ENCODE measurements at places on chromosomes 3 and 15.
A peak's percentile ranks its signal among the peaks of the same experiment; 100 is the strongest.

GRCh38 chr3:197487911-197488391, 67.8 kb downstream of the BDH1 start:
- no peak for DNase-seq

- no peak for DNase-seq
Observed at GRCh38 chr15:50182219-50183013, 420 bp downstream of the SLC27A2 start.

GRCh38 chr3:44529927-44530326, 25.1 kb upstream of the ZKSCAN7 start:
- no peak for DNase-seq

- DNase-seq: no peak
Observed at GRCh38 chr3:9930804-9931418, 2.7 kb upstream of the CRELD1 start.

DNA sequence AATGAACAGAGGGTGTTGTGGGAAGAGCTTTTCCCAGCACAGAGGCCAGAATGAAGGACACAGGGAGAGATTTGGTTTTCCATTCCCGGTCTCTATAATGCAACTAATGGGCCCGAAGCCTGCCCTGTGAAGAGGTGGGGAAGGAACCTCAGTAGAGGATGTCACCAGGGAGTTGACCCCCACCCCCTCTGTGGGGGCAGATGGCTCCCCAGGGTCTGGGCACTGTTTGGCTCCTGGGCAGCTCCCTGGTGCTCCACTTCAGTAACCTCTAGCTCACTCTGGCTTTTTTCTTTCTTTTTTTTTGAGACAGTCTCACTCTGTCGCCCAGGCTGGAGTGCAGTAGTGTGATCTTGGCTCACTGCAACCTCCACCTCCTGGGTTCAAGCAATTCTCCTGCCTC, 109.1 kb upstream of the DLG1 start:
- DNase-seq: peak; percentile 68

- no peak for DNase-seq
Observed at GRCh38 chr3:173096140-173096539, 44.9 kb downstream of the SPATA16 start.

GRCh38 chr15:67504796-67505195, 16.1 kb upstream of the C15orf61 start:
- no peak for DNase-seq

- no peak for DNase-seq
Observed at GRCh38 chr3:169948559-169949448, 17.8 kb upstream of the SEC62 start.

- no peak for DNase-seq
Observed at GRCh38 chr15:74892313-74892712, 2.5 kb downstream of the MPI start.

DNA sequence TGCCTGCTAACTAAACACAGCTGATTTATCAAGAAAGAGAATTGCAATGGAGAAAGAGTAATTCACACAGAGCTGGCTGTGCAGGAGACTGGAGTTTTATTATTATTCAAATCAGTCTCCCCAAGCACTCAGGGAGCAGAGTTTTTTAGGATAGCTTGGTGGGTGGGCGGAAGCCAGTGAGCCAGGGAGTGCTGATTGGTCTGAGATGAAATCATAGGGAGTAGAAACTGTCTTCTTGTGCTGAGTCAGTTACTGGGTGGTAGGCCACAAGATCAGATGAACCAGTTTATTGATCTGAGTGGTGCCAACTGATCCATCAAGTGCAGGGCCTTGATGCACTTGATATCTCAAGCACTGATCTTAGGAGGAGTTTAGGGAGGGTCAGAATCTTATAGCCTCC, 891.9 kb upstream of the CADM2 start:
- DNase-seq: no peak

GRCh38 chr3:148534089-148534988, 163.4 kb upstream of the AGTR1 start:
- no peak for DNase-seq

- peak; percentile 86 for DNase-seq
Observed at GRCh38 chr3:125374996-125375941, at the start of gene ZNF148. TSS of gene ZNF148 (minus strand) at chr3:125375325. CDS start at chr3:125313640, 61,685 bp downstream.

DNA sequence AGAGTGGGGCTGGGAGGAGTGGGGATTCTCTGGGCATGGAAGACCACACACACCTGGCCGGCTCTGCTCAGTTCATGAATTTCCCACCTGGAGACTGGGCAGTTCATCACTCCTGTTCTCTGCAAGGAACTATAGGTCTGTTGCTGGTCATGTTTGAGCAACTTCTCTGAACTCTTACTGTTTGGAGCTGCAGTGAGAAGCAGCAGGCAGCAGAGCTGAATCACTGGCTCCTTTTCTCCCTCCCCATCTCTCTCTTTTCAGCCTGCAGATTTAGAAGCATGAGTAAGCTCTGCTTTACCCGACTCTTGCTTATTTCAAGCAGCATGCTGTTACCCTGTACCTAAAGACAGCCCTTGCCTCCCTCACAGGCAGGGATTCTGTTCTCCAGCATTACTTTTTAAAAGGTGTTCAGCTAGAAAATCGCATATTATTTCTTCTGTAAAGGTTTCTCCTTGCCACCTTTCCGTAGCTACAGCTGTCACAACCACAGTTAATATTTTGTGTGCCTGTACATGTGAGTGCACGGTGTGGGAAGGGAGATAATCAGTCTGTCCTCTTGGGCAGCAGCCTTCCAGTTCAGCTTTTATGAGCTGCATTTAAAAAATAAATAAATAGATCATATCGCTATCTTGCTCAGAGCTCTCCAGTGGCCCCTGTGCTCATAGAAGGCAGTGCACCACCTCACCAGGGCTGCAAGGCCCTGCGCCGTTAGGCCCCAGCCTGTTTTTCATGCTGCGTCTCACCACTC, 131.6 kb downstream of the CHCHD6 start:
- no peak for DNase-seq

DNA sequence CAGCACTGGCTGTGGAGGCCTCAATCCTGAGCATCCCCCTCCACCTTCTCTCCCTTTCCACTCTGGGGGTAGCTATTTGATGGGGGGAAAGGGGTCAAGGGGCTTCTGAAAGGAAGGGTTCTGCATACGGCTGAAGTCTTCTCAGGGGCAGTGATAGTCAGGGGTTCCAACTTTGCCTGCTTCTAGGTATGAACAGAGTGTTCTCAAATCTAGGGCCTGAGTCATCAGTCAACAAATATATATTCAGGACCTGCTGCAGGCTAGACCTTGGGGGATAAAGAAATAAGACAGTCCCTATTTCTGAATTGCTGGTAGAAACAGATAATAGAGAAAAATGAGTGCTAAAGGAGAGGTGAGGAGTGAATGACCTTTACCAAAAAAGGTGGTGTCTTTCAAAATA, 12.8 kb downstream of the RGMA start:
- DNase-seq: no peak

DNA sequence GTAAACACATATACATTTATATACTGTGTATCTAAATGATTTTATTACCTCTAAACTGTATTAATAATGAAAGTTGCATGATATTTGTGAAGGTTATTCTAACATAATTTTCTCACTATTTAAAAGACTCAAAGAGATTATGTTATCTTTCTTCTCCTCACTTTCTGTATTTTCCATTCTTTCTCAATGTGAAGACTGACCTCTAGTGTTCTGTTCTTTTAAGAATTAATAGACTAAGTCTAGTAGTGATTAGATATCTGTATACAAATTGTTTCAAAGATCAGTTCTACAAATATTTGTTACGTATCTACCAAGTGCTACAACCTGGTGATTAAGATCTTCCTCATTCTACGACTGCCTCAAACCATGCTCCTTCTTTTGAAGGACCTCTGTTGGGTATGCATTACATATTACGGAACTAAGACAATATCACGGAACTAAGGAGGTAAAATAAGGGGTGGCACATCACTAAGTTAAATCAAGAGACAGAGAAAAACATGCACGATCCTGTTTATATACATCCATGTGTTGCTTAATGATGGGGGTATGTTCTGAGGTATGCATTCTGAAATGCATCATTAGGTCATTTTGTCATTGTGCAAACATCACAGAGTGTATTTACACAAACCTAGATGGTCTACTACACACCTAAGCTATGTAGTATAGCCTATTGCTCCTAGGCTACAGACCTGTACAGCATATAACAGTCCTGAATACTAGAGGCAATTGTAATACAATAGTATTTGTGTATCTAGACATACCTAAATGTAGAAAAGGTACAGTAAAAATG, 161.5 kb upstream of the KBTBD8 start:
- DNase-seq: no peak

DNA sequence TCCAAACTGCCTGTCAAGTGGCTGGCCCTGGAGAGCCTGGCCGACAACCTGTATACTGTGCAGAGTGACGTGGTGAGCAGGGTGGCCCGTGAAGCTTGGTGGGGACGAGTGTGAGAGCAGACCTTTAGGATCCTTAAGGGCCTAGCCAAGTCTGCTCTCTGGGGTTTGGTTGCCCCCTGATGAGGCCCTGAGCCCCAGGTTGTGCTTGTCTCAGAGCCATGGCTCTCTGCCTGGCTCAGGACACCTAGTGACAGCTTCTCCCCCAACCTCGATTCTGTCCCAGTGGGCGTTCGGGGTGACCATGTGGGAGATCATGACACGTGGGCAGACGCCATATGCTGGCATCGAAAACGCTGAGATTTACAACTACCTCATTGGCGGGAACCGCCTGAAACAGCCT, 14.4 kb downstream of the TYRO3 start:
- DNase-seq: no peak

GRCh38 chr3:17639257-17639656, 103.2 kb downstream of the TBC1D5 start:
- no peak for DNase-seq

DNA sequence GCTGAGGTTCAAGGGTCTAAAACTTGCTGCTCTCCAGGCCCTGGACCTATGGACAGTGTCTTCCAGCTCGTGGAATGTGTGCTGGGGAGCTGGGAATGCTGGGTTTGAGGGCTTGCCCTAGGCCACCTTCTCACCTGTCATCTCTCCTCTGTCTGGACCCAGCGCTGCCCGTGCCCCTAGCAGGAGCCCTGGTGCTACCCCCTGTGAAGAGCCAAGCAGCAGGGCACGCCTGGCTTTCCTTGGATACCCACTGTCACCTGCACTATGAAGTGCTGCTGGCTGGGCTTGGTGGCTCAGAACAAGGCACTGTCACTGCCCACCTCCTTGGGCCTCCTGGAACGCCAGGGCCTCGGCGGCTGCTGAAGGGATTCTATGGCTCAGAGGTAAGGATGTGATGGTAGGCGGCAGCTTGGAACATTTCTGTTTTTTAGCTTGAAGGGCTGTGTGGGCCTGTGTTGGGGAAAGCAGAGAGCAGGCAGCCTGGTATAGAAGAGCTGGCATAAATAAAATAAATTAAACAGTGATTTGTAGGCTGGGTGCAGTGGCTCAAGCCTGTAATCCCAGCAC, 5.1 kb downstream of the CHRD start:
- no peak for DNase-seq

- no peak for DNase-seq
Observed at GRCh38 chr15:90750186-90750585, 33.0 kb downstream of the BLM start.

DNA sequence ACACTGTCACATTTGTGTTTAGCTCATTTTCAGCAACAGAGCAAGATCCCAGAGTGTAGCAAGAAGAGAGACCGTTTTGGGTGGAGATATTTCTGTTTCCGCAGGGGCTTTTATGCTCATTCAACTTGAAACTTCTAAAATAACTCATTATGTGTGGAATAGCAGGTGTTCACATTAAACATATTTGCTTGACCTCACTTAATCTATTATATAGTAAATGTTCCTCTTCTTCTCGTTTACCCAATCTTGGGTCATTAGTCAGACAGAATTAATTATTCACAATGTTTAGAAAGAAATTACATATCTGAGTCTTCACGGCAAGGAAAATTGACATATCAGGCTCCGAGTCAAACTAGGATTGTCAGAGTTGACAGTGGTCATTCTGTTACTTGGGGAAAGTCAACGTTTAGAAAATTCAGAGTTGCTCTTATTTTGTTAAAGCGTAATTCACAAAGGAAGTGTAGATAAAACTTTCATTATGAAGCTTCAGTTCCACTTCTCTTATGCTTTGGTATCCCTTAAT, 222.9 kb downstream of the TPRG1 start:
- DNase-seq: no peak

DNA sequence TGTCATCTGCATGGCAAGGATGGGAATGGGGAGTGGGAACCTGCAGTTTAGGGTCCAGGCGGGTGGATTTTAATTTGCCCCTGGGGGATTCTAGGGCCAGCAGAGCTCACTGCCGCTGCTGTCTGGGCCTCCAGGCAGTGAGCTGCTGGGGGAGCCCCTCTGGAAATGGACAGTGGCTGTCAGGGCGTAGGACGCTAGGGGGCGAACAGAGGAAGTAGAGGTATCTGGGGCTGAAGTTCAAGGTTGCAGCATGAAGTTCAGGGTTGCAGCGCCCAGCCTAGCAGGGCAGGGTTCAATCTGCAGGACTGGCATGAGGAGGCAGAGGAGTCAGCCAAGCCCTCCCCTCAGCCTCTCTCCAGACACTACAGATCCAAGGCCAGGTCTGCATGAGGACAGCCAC, 49.5 kb downstream of the APBA2 start:
- no peak for DNase-seq

DNA sequence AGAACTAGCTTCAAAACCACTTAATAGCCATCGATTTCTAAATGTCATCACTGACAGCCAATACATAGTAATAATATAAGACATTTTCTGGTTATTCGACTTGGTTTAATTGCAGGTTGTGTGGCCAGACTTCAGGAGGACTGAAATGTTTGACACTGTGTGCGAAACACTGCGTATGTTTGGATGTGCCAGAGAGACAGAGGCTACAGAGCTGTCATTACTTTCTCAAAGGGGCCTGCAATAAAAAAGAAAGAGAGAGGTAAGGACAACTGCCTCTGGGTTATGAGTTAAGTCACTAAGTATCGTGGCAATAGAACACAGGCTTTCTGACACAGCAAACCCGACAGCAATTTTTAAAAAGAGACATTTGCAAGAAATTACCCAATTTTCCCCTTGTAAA, 882 bp downstream of the LMOD3 start:
- DNase-seq: no peak

DNA sequence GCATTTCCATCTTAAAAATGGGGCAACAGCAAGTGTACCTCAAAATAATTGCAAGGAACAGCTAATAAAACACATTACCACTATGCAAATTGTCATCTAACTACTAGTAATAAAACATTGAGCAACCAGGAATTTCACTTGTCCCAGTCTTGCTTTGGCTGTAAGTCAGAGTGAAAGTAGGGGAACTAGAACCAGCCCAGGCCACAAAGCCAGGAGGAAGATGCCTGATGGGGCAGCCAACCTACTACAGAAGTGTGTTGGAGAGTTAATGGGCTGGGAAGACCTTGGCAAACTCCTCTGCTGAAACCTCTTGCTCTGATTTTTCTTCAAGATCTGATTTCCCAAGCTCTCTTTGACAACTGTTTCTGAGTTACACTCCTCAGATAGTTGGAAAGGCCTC, 40.2 kb upstream of the LPP start:
- DNase-seq: no peak
